ENCODE measurements at places on chromosomes 13 and 19.

DNA sequence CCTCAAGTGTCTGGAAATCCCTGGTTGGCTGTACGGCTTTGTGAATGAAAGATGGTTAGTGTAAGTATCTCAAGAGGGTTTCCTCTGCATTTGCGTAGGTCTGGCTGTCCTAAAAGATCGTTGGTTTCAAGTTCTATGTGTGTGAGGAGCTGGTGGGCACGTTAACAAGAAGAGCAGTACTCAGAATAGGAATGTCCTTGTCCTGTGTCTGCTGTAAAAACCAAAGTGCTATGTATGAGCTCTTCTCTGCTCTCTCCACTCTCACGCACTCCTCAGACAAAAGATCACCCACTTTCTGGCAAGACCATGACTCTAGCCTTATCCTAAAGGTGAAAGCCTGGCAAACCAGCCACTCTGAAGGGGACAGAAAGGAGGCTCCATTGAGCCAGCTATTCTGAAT is 39.1 kb downstream of the USP12 start:
- no peak for DNase-seq
- peak overlapping the region; percentile 88 for H3K27ac ChIP-seq
- H3K27me3 ChIP-seq: no peaks in the 10 kb centered on the region
- H3K36me3 ChIP-seq: no peaks in the 10 kb centered on the region

DNA sequence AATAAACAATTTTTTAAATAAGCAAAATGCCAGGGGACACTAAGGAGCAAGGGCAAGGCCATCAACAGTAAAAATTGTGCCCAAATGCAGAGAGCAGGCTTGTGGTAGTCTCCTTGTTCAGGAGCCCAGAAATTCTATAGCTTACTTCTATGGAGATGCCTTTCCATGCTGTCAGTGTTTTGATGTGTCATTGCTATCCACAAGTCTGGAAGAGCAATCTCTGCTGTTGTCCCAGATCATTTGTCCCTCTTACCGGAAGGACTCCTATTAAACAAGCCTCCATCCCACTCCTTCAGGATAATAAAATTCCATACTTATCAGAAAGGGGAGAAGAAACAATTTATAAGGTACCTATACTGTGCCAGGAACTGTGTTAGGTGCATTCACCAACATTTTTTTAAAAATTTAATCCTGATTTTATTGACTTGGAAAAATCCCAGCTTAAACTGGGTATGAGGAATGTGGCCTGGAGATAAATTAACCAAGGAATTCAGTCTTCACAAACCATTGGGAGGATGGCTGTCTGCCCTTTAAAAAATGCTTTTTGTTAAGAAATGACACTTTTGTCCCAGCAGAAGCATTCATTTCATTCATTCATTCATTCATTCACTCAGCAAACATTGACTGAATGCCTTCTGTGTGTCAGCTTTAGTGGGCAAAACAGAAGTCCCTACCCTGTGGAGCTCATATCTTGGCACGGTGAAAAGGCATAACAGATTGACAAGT is 26.8 kb upstream of the CYSLTR2 start:
- H3K27ac ChIP-seq: no peak overlapping the region
- no peaks in the 10 kb centered on the region for H3K36me3 ChIP-seq
- DNase-seq: no peak
- no peaks in the 10 kb centered on the region for H3K4me1 ChIP-seq
- no peak overlapping the region for H3K4me3 ChIP-seq

- H3K4me1 ChIP-seq: peaks cover 15% of the 10 kb centered on the region
- no peaks in the 10 kb centered on the region for H3K27me3 ChIP-seq
Observed at GRCh38 chr19:46368116-46368515, 21.2 kb downstream of the PPP5C start.

- H3K27me3 ChIP-seq: no peaks in the 10 kb centered on the region
- DNase-seq: peak; percentile 55
- peaks cover 31% of the 10 kb centered on the region for H3K4me1 ChIP-seq
Observed at GRCh38 chr19:5128251-5128935, 159.5 kb downstream of the KDM4B start.

DNA sequence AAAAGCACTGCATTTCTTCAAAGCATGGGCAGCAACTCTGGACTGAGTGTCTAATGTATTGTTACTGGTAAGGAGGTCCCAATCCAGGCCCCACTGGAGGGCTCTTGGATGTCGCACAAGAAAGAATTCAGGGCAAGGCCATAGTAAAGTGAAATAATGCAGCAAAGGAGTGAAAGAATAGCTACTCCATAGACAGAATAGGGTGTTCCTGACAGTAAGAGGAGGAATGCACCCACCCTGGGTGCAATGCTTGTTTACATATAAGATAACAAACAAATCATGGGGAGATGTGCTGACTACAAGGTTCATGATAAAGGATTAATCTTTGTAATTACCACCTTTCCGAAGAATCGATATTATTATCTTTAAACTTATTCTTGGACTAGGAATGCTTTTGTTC is 58.8 kb upstream of the ABCC4 start:
- no peaks in the 10 kb centered on the region for H3K4me1 ChIP-seq
- H3K27ac ChIP-seq: no peak overlapping the region
- DNase-seq: no peak
